ENCODE measurements at places on chromosomes 2 and 18.

DNA sequence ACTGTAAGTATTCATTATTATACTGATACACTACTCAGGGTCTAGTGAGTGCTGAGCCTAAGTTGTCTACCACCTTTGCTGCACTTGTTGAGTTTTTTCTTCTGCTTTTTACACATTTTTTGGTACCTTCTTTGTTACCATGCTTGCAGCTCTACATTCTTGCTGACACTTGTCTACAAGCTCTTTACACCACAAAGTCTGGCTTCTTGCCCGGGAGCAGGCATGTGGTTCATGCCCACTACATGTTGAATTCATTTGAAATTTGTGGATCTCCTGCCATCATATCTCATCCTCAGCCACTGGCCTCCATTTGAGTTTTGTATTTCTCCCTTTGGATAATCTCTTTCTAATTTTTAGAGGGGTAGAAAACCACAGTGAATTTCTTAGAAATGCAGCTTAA is 29.9 kb downstream of the IL18R1 start:
- DNase-seq, result no peak

DNA sequence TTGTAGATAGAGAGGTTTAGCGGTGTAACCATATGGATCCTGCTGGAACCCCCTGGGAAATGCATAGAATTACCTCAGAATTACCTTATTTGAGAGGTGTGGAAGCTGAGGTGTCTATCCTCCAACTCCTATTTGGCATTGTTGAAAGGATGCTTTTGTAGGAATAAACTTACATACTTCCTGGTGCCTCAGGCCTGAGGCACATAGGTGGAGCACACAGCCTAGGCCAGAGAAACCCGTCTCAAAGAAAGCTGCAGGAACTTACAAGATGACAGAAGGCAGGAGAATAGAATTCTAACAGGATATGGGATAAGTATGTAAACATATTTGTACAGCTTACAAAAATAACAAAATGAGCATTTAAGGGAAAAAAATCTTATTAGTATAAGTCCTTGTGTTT is 1507.2 kb upstream of the ZEB2 start:
- DNase-seq, result no peak

DNA sequence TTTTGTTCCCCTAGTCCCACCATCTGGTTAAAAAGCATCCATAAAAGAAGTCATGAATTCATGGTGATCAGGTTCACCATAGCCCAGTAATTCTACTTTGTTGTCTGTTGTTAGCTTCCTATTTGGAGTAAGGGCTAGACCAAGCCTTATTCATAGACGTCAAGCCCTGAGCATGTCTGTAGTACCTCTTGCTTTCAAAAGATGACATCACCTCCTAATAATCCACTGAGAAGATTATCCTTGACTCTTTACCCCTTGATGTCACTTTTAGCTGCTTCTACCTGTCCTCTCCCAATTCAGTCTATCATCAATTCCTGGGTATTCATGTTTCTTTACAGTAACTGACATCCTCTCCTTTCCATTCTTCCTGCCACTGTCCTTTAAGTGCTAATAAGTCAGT is 90.1 kb downstream of the EML6 start:
- no peak for DNase-seq

DNA sequence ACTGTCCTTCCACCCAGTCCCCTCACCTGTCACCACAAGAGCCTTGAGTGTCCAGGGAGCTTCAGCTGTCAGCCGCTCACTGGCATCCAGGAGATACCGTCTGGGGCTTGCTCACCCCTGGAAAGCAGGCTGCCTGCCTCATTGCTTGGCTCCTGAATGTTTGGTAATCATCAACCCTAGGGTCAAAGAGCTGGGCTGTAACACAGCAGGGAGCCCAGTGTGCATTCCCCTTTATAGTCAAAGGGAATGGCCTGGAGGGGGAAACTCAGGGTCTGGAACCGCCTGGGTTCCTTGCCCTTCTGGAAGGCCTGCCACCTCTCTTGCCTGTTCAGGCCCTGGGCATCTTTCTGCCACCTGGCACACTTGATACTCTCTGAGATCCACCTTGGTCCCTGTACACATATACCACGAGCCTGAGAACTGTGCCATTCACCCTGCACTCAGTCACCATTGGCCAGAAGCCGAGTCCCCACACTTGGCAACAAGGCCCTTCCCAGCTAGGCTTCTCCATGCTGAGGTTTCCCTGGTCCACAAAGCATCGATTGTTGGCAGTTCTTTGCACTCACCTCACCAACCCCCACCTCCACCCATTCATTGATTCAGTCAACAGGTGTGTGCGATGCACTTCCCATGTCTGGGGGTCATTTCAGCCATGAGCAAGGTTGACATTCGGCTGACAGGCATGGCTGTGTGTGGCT is 35.0 kb downstream of the TPRKB start:
- no peak for DNase-seq

DNA sequence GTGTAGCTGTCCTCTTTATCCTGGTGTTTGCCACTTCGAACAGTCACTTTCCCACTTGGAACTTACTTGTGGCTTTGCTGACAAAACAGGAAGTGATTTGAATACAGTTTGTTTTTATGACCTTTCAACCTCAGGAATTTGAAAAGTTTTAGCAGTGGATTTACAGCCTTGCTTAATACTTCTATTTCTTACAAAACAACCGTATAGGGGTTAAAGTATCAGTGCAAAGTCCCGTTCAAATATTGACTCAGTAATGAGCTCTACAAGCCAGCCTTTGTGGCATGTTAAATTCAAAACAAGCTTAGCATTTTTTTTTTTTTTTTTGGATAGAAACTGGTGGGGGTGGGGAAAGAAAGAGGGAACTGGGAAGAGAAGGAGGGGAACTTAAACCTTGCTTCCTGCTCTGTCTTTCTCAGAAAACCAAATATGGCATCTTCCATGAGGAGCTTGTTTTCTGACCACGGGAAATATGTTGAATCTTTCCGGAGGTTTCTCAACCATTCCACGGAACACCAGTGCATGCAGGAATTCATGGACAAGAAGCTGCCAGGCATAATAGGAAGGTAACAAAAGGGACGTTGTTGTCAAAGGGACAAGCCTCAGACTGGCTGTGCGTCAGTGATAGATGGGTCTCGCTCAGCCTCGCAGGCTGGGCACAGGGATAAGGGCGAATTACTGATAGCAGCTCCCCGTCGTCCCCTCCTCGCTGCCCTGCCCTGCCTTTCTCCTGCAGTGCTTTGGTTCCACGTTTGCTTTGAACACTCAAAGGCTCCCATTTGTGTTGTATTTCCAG is at the start of gene HNMT:
HNMT (plus strand) TSS at position 408 of the 793 bp plus-strand sequence; CDS start at position 427, 19 bp downstream.
- DNase-seq, result peak; percentile 39

GRCh38 chr2:190069936-190070696 is 7.6 kb upstream of the MSTN start:
- DNase-seq, result peak; percentile 57

DNA sequence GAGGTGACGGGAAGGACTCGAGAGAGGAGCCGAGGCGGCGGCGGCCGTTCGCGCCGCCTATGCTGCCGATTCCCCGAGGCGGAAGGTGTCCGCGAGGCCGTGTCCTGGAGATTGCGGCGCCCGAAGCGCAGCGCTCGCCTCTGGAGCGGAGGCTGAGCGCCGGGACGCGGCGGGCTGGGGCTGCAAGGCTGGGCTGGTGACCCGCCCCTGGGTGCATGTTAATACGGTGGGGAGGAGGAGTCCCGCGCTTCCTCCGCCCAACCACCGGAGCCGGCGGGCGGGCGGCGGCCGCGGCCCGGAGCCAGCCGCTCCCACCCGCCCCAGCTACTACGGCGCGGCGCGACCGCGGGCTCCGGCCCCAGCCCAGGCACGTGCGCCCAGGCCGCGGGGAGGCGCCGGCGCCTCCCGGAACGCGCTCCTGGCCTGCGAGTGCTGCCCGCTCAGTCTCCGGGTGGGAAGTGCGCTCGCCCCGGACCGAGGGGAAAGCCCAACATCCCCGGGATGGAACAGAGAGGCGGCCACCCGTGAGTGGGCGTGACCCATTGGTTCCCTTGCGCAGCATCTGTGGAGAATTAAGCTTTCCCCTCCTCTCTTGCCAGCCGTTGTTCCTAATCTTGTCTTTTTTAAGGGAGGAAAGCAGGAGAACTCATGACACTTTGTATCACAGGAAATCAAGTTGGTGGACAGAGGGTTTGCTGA is at the start of gene DLGAP1:
DLGAP1 (minus strand) TSS at position 195 of the 699 bp plus-strand sequence.
- no peak for DNase-seq

GRCh38 chr2:65130664-65131175 is 814 bp upstream of the RAB1A start:
- no peak for DNase-seq

DNA sequence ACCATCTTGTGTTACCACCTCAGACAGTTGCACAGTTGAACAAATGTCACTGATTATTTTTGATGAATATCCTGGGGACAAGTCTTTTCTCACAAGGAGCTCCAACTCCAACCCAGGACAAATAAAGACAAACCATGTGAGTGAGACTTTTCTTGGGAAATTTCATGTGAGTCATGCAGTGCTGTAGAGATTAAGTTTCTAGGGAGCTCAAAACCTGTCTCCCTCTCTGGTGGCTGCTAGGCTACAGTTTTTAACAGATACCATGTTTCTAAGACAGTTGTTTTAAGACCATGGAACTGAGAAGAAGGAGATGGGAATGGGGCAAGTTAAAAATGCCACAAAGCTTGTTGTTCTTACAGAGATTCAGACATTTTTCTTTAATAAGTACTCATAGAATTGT is 255.5 kb downstream of the RIT2 start:
- DNase-seq, result peak; percentile 53

GRCh38 chr2:33005057-33005456 is 58.3 kb downstream of the LTBP1 start:
- no peak for DNase-seq

DNA sequence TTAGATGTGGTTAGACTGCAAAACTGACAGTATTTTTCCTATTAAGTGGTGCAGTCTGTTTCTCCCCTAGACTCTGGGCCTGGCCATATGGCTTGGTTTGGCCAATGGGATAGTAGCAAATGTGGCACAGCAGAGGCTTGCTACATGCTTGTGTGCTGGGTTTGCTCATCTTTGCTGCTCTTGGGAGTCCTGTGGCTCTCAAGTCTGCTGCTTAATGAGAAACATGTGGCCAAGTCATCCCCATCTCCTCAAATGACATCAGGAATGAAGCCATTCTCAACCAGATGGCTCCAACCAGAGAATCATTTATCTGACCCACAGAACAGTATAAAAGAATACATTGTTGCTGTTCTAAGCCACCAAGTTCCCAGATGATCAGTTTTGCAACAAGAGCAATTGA is 57.1 kb upstream of the PAX3 start:
- no peak for DNase-seq

DNA sequence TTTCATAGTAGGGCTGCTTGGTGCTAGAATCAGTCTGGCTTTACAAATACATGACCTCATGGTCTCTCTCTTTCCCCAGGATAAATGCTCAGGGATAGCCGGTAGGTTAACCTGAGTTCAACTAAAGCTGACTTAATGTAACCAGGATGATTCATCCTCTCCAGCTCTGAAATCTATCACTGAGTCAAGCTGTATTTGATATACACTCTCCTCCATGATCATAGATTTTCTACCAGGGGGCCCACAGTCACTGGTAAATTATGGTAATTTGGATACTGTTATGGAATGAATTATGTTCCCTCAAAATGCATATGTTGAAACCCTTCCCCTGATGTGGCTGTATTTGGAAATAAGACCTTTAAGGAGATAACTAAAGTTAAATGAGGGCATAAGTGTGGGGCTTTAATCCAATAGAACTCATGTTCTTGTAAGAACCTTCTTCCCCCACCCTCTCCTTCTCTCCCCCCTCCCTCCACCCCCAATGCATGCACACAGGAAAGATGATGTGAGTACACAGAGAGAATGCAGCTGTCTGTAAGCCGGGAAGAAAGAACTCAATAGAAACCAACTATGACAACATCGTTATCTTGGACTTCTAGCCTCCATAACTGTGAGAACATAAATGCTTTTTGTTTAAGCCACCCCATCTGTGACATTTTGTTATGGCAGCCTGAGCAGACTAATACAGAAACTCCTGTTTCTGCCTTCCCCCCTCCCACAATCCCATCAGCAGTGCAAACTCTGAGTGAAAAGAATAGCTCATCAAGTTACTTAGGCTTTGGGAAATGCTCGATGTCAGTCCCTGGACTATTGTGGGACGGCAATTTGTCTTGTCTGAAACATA is 134.9 kb upstream of the KYNU start:
- DNase-seq, result peak; percentile 47

DNA sequence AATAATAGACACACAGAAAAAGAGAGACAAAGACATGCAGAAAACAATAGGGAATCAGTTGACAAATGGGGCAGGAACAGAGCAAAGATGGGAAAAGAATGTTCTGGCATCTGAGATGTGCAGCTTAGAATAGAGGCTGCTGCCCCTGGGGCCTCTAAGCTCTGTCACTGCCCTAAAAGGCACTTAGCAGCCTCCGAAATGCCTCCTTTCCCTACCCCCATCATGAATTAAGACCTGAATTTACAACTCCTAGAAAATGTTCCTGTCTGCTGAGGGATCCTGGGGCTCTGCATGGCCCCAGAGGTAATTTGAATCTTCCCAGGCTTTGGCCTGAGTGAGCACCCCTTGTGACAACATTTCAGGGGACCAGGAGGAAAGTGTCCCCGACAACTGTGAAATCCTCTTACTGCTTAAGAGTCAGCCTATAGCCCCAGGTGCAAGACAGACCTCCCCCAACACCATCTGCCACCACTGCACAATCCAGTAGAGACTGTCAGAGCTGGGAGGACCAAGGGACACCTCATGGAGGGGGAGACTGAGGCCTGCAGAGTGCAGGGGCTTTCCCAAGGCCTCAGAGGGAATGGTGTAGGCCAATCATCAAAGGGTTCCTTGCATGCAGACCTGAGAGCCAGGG is 24.8 kb downstream of the MRPL35 start:
- no peak for DNase-seq

- peak; percentile 57 for DNase-seq
These were observed 86.9 kb downstream of the VSNL1 start for GRCh38 chr2:17627434-17627833.

DNA sequence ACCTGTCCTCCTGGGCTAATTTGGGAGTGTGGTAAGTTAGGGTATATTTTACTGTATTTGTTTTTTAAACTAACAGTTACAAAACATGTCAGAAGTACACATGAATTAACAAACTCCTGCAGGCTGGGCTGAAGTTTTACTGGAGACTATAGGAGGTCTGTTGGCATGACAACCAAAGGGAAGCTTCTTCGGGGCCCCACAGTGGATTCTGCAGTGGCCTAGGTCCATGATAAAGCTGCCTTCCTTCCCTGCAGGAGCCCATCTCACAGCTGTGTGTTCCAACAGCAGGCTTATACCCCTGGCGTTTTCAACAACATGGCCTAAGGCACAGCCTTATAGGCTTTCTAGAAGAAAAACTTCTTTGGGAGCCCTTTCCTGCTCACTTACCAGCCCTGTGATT is 128.0 kb upstream of the SETBP1 start:
- DNase-seq, result no peak

- DNase-seq, result peak; percentile 69
These were observed 249.9 kb downstream of the PARD3B start for GRCh38 chr2:204795156-204795555.

GRCh38 chr18:7770908-7771307 is 203.8 kb downstream of the PTPRM start:
- no peak for DNase-seq

GRCh38 chr2:60320724-60321123 is 232.7 kb downstream of the BCL11A start:
- DNase-seq, result no peak

DNA sequence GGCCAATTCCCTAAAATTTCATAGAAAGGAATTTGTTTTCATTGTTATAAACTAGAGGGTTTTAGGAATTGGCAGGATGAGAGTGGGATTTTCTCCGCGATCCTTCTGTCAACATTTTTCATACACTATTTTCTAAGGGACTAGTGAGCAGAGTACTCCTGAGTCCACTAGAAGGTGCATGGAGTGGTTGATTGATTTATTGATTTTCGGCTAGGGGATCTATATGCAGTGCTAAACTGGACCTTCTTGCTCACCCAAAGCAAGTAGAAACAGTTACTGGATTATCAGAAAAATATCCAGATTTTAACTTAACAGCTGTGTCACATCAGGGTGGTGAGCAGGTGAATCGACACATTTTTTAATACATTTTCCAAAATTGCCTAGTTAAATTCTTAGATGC is 159.9 kb upstream of the DTNA start:
- no peak for DNase-seq
